COR-L47 (cell line): ENCODE measurements at places on chromosomes 4 and X.

GRCh38 chr4:99414401-99414800 lies 20.7 kb downstream of the ADH7 start:
- no peak for DNase-seq

GRCh38 chr4:140826701-140827027 lies 70.5 kb upstream of the TBC1D9 start:
- no peak for DNase-seq

DNA sequence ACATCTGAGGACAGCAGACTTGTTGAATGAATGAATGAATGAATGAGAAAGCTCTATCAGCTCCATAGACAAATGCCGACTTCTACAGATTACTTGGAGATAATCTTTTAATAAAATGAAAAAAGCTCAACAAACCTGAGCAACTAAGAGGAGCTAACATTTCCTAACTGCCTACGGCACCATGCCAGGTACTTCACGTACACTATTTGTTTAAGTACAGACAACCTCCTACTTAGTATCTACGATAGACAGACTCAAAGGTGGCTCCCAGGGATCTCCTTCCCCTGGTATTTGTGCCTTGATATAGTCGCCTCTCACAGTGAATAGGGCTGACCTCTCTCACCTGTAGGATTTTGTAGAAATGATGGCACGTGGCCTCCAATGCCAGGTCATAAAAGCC lies 412.2 kb upstream of the FAT1 start:
- no peak for DNase-seq

DNA sequence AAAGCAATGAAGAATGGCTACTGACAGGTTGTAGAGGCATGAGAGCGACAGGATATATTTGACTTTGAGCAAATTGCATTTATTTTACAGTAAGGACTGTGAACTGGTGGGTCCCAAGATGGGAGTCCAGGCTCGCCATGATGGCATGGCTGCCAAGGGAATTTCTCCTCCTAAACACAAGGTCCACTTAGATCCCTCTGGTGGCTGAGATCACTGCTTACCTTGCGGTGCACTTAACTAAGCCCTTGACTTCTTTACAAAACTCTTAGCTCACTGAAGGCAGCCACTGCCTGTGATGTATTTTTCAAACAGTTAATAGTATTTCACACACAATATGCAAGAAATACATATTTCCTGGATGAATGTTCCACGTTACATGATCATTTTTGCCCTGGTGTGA lies 50.3 kb upstream of the SORBS2 start:
- no peak for DNase-seq

- DNase-seq = no peak
Observed at GRCh38 chr4:7236847-7237246, 44.5 kb downstream of the SORCS2 start.

- no peak for DNase-seq
Observed at GRCh38 chr4:88605736-88606135, 13.5 kb downstream of the HERC3 start.

DNA sequence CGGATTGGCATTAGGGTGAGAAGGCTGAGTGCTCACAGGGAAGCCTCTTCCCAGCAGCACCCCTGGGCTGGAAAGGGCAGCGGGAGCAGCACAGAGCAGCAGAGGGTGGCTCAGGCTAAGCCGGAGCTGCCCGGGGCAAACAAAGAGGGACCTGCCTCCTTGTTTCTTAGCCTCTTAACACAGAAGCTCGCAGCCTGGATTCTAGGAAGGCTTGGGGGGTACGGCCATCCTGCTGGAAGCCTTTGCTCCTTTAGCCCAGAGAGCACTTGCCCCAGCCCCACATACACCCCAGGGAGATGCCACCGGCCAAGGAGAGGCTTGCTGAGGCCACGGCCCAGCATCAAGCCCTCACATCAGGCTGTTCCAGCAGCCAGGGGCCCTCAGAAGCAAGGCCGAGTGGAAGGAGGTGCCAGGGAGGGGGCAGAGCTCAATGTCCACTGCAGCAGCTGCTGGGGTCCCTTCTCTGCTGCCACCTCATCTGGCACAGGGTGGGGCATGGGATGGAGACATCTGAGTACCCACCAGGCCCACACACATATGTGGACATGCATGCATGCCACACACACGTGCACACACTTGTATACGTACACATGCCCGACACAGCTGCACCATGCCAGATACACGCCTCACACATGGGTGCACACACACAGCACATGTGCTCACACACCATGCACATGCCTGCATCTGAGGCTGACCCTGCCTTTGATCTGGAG lies 20.3 kb upstream of the SPON2 start:
- no peak for DNase-seq

GRCh38 chrX:102899940-102900916 lies 36.8 kb upstream of the RAB40AL start:
- DNase-seq = peak; percentile 17

GRCh38 chr4:83112678-83113428 lies 1.7 kb downstream of the PLAC8 start:
- DNase-seq = no peak

DNA sequence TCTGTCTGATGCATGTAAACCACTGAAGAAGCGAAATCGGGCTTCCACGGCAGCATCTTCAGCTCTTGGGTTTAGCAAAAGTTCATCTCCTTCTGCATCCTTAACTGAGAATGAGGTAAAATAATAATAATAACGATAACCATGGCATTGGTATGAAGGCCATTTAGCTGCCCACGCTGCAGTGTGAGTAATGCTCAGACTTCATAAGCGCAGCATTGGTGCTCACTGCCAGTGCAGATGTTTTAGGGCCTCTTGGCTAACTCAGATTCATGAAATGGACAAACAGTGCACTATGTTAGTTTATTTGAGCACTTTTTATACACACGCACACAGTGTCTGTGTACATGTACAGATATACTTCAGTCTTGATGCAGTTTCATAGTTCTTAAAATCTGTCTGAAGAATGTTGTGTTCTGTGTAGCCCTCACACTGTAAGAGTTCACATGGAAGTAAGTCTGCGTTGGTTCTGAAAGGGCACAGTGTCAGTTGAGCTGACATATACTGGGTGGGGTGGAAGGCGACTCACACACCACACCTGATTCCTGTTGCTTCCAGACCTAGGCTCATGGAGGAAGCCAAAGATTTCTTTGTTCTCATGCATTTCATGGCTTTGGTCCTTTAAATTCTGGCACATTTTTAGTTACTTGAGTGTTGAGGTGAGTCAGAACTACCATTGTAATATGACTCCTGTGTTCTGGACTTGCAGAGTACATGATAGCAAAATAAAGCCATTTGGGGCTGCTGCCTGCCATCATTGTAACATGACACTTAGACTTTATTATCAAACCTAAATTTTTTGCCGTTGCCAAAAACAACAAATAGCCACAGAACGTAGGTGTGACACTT lies 68.7 kb downstream of the NSD2 start:
- DNase-seq = no peak

DNA sequence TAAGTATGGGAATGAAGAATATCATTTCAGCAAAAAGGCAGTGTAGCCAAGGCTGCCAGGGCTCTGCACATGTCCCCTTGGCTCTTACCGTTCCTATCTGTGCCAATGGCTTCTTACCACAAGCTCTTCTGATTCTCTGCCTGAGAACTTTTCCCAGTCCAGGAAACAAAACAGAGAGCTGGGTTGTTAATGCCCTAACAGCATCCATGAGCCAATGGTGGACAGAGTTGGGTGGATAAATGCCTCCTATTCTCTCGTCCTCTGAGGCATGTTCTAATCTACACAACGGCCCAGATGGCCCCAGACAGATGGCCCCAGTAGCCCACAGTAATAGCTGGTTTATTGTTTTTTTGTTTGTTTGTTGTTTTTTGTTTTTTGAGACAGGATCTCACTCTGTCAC lies 28.0 kb downstream of the SCD5 start:
- DNase-seq = no peak

DNA sequence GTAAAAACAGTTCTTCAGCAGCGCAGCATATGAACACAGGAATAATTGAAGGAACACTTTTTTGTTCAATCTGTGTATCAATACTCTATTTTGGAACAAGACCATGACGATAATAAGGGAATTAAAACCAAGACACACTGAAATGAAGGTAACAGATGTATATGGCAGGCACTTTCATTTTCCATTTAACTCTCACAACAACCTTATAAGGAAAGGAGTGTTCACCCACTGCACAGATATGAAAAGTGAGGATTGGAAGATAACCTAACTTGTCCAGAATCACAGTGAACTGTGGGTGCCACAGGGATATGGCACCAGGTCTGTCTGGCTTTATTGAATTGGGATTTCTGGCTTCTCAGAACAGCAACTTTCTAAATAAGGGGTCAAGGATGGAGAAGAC lies 153.3 kb downstream of the MID1IP1 start:
- DNase-seq = no peak

DNA sequence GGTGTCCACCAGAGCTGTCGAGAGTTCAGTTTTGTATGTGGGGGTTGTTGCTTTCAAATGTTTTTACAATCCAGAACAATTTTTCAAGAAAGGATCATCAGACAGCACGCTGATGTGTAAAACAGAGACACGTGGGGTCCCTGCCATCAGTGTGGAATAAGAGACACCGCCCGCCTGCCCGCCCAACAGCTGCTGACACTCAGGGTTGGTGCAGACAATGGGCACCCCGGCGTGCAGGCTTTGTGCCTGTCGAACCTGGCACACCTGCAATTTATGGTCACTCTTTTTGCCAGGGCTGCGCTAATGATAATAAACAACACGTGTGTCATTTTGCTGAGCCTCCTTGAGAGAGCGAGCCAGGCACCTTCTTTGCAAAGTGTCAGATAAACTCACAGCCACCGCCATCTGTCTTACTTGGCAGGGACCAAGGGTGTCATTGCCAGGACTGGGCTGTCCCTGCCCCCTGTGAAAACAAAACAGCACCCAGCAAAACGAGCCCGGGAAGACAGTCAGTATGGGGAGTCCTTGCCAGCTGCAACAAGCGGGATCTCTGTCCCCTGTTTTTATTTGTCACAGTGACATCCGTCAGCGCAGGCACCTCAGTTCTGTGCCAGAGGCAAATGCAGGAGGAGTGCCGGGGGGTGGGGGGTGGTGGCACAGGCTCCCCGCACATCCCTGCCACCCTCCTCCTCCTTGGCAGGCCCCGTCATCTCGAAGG lies 69.1 kb downstream of the PSAPL1 start:
- DNase-seq = peak; percentile 99

DNA sequence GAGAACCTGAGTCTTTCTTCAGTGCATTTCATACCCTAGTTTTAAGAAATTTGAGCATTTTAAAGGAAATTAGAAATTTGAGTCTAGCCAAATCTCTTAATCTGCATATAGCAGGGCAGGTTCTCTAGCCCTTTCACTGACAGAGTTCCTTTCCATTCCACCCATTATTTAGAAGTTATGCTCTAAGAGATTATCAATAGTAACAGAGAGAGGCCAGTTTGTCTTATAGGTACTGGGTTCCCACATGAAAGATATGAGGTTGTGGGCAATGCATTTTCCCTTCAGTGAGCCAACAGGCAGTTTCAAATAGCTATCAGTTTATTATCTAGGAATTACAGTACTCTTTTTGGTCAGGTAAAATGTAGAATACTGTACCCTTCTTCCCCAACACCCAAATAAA lies 7.3 kb upstream of the GALNT7 start:
- no peak for DNase-seq

- no peak for DNase-seq
Observed at GRCh38 chr4:79163981-79164490, 161.8 kb downstream of the NAA11 start.

DNA sequence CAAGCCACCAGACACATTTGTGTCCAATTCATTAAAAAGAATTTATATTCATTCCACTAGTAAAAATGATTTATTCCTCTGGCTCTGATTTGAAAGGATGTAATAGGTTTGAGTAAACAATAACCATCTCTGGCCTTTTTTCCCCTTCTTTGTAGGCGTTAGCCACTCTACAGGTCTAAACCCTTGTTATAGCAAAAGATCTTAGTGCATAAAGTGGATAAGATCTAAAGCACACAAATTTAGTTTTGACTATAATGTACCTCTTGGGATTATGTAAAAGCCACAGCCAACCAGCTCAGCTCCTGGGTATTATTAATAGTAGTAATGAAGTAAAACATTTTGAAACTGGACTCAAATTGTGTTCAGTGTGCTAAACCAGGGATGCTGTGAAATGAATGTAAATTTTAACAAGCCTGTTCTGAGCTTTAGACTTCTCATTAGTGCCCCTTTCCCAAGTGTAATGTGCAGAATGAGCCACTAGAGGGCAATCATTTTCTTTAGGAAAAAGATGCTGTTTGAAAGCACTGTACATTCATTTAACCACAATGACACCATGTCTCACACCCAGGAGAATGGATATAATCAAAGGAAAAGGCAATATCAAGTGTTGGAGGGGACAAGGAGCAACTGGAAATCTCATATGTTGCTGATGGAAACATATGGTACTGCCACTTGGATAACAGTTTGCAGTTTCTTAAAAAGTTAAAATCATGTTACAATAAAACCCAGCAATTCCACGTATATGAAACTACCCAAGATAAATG lies 69.7 kb downstream of the KLHL8 start:
- peak; percentile 62 for DNase-seq

GRCh38 chr4:32564626-32565025 lies 1844.5 kb downstream of the PCDH7 start:
- no peak for DNase-seq

- no peak for DNase-seq
Observed at GRCh38 chr4:154720618-154721267, 23.1 kb upstream of the LRAT start.

DNA sequence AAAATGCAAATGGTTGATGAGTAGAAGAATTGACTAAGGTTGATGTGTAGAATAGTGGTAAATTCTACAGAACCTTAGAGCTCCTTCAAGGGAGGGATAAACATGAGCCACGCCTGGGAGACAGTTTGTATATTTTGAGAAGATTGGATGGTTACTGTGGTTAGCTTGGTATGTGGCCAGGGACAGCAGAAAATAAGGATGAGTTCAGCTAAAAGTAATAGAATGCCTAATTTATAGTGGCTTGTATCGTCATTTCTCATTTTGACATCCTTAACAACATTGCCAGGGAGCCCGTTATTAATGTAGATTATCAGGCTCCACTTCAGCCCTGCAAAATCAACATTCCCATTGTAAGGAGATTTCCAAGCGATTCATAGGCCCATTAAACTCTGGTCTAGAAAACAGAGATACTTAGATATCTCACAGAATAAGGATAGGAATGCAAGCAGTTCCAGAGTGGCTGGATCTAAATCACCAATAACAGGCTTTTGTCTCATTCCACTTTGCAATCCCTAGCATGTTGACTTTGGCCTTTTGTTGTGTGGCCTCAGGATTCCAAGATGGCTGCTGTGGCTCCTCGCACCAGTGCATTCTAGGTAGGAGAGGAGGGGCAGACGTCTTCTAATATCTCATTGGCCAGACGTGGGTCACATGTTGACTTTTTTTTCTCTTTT lies 6.4 kb upstream of the PTTG2 start:
- no peak for DNase-seq

DNA sequence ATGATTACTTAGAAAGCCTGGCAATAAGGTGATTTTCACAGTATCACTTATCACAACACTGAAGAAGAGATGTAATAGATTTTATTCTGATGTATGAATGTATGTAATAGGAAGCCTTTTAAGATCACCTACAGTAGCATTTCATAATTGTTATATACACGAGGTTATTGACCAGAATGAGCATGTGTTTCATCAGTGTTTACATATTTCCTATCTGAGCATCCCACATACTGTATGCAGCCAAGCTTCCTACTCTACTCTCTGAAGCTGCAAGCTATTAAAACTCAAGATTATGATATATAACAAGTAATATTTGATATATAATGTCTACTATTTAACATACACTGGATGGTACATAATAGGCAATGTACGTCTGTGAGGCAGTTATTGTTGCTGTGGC lies 190.9 kb upstream of the S100G start:
- no peak for DNase-seq
